Endothelial cell of umbilical vein (primary cell): ENCODE measurements at places on chromosomes 2 and 18. TPM values are rescaled to one million over a fixed set of nuclear protein-coding genes. Genes with fewer than 3 reads are reported as not detected.

GRCh38 chr2:61512768-61513398 is 25.3 kb downstream of the XPO1 start:
- H3K4me1 ChIP-seq: no peaks in the 10 kb centered on the region
- no peak overlapping the region for H3K27ac ChIP-seq
- peaks cover 9% of the 10 kb centered on the region for H3K36me3 ChIP-seq
- H3K4me3 ChIP-seq: no peak overlapping the region
- H3K27me3 ChIP-seq: no peaks in the 10 kb centered on the region

Gene C2orf78
- total RNA-seq: not detected in 2 replicates

DNA sequence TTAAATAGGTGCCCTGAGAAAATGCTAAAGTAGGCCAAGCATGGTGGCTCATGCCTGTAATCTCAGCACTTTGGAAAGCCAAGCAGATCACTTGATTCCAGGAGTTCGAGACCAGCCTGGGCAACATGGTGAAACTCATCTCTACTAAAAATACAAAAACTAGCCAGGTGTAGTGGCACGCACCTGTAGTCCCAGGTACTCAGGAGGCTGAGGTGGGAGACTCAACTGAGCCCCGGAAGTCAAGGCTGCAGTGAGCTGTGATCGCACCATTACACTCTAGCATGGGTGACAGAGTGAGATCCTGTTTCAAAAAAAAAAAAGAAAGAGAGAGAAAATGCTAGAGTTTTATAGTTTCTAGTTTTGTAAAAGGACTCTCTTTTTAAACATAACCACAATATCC is 12.0 kb downstream of the ANKRD44 start:
- no peaks in the 10 kb centered on the region for H3K27me3 ChIP-seq
- no peaks in the 10 kb centered on the region for H3K36me3 ChIP-seq
- no peak overlapping the region for H3K4me3 ChIP-seq
- DNase-seq: no peak
- no peaks in the 10 kb centered on the region for H3K4me1 ChIP-seq

Gene ELOA2
- not detected in 2 replicates for total RNA-seq

GRCh38 chr2:65622951-65623535 is 190.6 kb upstream of the SPRED2 start:
- no peak for DNase-seq
- no peak overlapping the region for H3K4me3 ChIP-seq
- H3K27me3 ChIP-seq: peaks cover 6% of the 10 kb centered on the region
- no peaks in the 10 kb centered on the region for H3K36me3 ChIP-seq
